ENCODE measurements at places on chromosomes 5 and 9.

DNA sequence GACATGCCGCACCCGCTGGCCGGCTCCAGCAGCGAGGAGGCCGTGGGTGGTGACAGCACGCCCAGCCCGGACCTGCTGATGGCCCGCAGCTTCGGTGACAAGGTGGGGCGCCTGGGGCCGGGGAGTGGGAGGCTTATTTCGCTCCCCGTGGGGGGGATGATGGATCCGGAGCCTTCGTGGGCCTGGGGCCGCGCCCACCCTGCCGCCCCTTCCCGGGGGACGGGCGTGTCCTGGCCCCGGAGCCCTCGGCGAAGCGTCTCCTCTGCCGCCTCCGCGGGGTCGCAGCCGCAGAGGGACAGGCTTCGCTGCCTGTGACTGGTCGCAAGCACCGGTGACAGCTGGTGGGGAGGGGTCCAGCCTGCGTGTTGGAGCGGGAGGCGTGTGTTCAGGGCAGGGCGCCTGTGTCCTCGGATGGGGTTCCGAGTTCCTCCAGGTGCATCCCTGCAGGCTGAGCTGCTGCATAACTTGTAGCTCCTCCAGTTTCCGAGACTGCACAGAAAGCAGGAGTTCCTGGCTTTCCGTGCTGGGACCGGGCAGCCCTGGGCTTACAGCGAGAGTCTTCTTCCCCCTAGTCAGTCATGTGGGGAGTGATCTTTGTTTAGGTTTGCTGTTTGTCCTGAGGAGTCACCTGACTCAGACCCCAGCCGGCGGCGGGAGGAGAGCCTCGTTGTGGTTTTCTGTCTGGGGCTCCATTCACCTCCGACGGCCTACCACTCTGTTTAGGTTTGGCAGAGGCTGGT is 666 bp downstream of the SNX30 start:
- peak; percentile 83 for DNase-seq

GRCh38 chr9:94160594-94161501 is 76.6 kb downstream of the PTPDC1 start:
- DNase-seq, result no peak

- peak; percentile 93 for DNase-seq
These were observed 341.9 kb downstream of the TMEM167A start for GRCh38 chr5:82735160-82735789.

GRCh38 chr5:56350597-56351170 is 117.6 kb upstream of the ANKRD55 start:
- peak; percentile 95 for DNase-seq

- no peak for DNase-seq
These were observed 69.3 kb upstream of the SAP30L start for GRCh38 chr5:154376481-154376880.

DNA sequence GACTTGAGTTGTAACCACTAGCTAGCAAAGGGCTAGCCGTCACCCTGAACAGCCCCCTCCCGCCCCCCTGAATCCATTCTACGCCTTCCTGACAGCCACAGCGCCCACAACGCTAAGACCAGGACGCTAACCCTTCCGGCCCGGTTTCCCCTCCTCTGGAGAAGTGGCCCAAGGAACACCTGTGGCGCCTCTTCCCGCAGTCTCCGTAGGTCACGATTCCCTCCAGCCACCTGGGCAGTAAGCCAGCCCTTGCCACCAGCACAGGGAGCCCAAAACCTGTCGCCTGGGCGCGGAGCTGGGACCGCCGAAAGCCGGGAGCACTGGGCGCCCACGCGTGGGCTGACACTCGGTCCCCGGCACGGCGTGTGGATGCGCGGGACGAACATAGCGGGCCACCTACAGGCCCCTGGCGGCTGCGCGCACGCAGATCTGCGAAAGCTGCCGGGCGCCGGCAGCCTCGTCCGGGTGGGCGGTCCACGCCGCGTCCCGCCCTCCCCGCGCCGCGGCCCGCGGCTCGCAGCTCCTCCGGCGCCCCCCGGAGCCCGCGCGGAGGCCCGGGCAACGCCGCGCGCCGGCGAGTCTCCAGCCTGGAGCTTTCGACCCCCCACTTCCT is 596 bp downstream of the IRF1 start:
- DNase-seq, result peak; percentile 37

GRCh38 chr9:113621980-113622379 is 158.5 kb downstream of the RGS3 start:
- no peak for DNase-seq

DNA sequence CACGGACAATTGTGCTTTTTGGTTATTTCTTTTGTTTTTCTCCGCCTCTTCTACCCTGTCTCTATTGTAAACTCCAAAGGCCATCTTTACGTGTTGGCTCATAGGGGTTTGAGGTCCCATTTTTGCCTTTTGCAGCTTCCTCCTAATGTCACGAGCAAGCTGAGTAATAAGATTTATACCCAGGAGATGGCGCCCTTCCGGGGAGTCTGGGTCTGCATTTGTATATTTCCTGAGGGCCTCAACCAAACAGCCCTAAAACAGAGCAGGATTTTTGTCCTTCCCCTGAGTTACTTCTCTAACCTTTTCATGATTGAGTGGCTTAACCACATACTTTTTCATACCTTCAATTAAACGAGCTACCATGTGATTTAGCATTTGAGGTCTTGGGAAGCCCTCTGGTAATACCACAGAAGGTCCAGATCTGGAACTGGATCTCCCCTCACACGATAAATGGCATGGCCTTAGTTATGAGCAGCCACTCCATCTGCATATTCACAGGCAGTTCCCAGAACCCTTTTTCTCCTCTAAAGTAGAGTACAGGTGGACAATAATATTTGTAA is 11.2 kb upstream of the CFAP95 start:
- DNase-seq, result no peak

DNA sequence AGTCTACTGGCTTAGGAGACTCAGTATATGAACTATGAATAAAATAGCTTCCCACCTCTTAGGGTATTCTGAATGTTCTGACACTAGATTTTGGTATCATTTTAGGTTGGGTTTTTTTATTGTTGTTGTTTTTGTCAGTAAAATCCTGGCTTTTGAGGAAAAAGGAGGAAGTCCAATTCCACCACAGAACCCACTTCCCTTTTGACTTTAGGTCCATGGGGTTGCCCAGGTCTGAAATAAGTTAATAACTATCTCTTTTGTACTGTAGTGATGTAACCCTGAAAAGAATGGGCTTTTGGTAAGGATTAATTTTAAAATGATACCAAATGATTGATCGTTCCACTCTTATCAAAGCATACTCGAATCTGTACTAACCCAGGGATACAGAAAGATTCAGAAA is 29.1 kb upstream of the IL12B start:
- DNase-seq, result no peak

GRCh38 chr5:83474161-83474796 is 2.7 kb downstream of the VCAN start:
- peak; percentile 37 for DNase-seq

DNA sequence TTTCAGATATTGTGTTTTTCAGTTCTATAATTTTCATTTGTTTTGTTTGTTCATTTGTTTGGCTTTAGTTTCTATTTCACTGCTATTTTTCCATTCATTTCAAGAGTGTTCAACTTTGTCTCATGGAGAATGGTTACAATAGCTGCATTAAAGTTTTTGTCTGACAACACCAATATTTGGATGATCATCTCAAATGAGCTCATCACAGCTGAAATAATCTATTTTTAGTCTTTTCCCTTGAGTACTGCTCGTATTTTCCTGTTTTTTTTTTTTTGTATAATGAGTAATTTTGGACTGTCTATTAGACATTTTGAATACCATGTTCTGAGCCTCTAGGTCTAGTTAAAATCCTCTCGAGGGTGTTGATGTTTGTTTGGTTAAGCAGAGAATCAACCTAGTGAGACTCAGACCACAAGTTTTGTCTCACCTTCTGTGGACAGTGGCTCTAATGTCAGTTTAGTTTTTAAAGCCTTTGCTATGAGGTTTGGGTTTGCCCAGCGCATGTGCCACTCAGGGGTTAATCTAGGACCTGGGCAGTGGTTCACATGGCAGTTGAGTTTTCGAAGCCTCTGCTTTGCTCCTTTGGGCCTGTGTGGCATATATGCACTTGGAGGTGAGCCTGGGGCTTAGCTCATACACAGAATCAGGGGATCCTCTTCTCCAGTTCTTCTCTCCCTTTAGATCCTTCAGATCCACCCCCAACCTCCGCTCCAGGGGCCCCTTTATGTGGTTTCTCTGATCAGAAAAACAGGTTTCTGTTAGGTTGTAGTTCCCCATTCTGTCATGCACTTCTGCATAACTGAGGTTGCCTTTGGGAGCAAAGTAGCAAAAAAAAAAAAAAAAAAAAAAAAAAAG is 79.8 kb downstream of the ARSB start:
- no peak for DNase-seq

- DNase-seq, result no peak
These were observed 94.6 kb upstream of the TXNDC8 start for GRCh38 chr9:110432253-110432652.

GRCh38 chr5:56142614-56143372 is 90.3 kb downstream of the ANKRD55 start:
- no peak for DNase-seq

DNA sequence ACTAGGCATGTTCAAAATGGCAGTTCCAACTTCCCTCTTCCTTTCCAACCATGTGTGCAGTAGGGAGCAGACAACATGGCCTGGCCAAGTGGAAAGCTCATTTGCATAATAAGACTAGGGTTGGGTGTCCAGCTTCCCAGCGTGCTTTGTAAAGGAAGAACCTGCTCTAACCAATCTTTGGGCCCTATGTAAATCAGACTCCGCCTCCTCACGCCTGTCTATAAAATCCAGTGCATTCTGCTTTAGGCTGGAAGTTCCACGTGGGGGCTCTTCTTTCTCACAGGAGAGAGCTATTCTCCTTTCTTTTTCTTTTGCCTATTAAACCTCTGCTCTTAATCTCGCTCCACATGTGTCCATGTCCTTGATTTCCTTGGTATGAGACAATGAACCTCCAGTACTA is 83.4 kb downstream of the GCNT1 start:
- peak; percentile 19 for DNase-seq

Measured in SW480 (cell line).